CD4-positive, alpha-beta T cell treated with Interleukin-6 at 100 ng/mL for 8 hours (primary cell): ENCODE measurements at places on chromosomes 6 and 20.

DNA sequence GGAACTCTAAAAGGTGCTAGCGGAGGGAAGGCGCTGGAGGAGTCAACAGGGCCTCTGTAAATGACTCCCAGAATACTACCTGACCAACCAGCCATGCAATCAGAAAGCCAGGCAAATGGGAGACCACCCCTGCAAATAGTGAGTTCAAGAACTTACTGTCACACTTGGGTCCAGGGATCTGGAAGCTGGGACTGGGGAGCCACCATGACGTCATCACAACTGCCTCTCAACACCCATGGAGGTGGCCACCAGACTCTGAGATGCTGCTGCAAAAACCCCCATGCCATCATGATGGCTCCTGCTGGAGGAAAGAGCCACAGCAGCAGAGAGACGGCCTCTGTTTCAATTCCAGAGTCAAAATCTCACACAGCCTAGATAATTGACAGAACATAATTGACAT is 8.5 kb upstream of the PDYN start:
- DNase-seq, result no peak

- no peak for DNase-seq
Measured at GRCh38 chr6:20126102-20126752, 86.0 kb downstream of the MBOAT1 start.

DNA sequence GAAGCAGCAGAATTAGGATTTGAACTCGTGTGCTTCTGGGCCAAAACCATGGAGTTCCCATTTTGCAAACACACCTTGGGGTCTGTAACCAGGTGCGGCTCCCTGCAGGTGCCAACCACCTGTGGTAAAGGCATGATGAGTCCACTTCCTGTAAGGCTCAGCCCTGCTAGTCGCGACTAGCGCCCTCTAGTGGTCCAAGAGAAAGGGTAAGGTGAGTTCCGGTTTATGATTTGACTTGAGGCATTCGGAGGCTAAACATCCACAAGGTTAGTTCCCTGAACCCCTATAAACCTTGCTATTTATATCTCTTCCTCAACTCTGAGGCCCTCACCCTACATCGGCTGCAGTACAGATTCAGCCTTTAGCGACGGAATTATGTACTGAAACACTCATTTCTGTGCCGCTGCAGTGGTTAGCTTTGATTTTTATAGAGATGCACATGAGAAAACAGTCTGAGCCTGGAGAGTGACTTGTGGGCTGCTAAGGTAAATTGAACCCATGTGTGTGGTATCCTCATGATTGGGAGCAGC is 173.4 kb downstream of the PLCB1 start:
- DNase-seq, result peak; percentile 75

GRCh38 chr20:41734506-41734945 is 116.3 kb upstream of the CHD6 start:
- DNase-seq, result peak; percentile 17

DNA sequence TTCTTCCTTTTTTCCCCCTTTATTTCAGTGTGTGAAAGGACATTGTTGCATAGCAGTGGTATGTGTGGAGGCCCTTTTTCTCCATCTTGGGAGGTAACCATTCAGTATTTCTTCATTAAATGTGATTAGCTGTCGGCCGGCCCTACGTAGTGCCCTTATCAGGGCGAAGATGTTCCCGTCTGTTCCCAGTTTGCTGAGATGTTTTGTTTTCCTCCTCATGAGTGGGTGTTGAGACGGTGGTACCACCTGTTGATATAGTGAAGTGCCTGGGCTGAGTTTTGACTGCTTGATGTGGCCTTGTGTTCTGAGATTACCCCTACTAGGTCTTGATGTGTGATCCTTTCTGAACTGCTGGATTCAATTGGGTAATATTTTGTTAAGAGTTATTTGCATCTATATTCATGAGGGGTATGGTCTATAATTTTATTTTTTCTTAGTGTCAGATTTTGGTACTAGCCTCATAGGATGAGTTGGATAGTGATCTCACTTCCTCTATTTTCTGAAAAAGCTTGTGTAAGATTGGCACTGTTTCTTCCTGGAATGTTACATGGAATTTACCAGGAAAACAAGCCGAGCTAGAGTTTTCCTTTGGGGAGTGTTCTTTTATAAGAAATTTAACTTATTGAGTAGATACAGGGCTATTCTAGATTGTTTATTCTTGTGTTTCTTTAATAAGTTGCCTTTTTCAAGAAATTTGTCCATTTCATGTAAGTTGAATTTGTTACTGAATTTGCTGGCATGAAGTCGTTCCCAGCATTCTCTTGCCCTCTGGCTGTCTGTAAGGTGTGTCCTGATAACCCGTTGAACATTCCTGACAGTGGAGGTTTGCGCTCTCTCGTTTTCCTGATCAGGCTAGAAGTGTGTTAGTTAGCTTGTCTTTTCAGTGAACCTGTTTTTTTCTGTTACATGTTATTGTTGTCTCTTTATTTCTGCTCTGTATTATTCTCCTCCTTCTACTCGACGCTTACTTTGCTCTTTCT is 4.3 kb downstream of the MTG2 start:
- DNase-seq, result no peak

DNA sequence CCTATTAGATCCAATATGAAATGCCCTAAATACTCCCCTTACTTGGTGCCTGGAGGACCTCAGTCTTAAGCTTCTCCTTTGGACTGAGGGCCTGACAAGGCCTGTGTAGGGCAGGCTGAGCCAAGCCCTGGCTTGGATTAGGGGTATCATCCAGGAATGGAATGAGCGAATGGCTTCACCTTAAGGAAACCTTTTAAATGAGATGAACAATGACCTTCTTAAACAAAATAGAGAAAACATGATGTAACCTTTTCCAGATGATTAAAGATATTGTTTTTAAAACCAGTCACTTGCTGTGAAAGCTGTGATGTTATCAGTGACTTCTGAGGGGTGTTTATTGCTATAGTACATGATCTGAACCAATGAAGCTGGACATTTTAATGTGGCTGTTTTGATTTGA is 55.5 kb downstream of the TRAF3IP2 start:
- DNase-seq, result no peak

DNA sequence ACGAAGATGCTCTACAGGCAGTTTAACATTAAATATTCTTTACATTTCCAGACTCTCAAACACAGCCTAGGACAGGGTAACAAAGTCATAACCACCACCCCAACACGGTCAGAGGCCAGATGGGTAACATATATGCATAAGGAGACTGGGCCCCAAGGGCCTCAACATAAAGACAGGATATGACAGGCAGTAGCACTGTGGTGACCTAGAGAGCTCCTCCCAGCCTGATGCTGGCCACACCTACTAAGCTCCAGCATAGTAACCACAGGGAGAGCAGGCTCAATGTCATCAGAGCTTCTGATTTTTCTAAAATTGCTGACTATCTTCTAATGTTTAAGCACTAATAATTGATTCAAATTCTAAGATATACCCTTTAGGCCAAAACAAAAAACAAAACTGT is 21.7 kb downstream of the SMLR1 start:
- no peak for DNase-seq

DNA sequence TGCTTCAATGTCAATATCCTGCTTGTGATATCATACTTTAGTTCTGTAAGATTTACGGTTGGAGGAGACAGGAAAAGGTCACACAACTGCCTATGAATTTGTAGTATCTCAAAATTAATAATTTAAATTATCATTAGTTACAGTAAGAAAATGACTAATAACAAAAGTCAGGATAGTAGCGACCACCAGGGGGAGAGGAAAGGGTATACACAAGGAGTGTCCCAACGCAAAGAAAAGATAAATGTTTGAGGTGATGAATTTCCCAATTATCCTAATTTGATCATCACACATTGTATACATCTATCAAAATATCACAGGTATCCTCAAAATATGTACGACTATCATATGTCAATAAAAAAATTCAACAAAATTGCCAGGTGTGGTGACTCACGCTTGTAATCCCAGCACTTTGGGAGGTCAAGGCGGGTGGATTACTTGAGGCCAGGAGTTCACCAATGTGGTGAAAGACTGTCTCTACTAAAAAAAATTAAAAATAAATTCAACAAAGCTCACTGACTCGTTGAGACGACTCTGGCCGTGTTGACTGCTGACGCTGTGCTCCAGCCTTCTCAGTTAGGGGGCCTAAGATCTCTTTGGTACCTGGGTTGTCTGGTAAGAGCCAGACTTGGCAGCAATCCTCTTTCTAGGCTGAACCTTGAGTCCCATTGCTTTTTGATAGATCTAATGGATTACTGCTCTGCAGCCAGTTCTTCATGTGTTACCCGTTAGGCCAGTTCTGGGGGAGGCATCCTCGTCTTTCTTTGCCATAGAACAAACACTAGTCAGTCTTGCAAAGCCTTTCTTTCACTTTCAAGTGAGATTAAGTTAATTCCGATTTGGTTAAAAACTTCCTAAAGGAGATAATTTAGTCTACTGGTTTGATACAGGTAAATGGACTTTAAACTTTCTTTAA is 9.0 kb upstream of the OVOL2 start:
- no peak for DNase-seq

GRCh38 chr6:2848851-2849250 is 7.2 kb upstream of the SERPINB1 start:
- peak; percentile 87 for DNase-seq

DNA sequence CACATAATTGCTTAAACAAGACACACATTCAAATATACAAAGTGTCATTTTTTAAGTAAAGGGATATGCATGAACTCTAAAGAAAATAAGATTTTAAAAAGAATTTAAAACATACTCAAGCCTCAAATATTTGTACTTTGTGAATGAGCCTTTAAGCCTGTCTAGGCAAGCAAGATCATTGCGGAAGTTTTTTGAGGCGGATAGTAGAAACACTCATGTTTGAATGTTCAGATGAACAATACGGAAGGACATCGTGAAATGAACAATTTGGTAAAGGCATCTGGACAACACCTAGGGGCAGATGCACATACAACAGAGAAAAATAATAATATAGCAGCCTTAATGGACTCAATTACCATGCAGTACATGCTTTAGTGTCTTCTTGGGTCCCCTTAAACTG is 928.9 kb downstream of the TFAP2A start:
- no peak for DNase-seq

- no peak for DNase-seq
Measured at GRCh38 chr6:70110126-70111022, 192.5 kb downstream of the COL9A1 start.

- no peak for DNase-seq
Measured at GRCh38 chr6:54427396-54427937, 119.2 kb downstream of the TINAG start.

DNA sequence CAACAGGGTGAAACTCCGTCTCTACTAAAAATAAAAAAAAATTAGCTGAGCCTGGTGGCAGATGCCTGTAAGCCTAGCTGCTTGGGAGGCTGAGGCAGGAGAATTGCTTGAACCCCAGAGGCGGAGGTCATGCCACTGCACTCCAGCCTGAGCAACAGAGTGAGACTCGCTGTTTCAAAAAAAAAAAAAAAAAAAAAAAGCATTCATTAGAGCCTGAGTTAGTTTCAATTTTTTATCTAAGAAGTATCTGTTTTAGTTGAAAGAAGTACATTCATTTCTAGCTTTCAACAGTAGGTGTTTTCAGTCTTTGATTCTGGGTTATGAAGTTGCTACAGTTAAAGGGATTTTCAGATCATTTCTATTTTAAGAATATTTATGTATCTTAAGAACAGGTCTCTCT is 42.2 kb downstream of the ZNF292 start:
- DNase-seq, result no peak

- DNase-seq, result no peak
Measured at GRCh38 chr20:50541606-50542041, 31.4 kb downstream of the PTPN1 start.
